Endodermal cell (in vitro differentiated cells): ENCODE measurements at places on chromosomes 2 and 18. TPM values are rescaled to one million over a fixed set of nuclear protein-coding genes. Genes with fewer than 3 reads are reported as not detected.

DNA sequence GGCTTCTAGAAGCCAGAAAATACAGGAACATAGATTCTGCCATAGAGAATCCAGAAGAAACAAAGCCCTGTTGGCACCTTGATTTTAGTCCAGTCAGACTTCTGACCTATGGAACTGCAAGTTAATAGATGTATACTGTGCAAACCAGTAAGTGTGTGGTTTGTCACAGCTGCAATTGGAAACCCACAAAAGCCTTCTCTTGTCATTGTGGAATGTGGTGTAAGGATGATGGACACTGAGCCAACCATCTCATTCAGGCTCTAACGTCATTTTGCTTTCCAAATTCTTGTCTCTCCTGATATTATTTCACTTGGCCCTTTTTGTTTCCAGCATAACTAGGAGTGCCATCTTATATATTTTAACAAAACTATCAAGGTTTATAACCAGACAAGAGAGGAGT, 369.5 kb upstream of the SMIM21 start:
- no peak overlapping the region for H3K27ac ChIP-seq
- no peak for DNase-seq
- no peaks in the 10 kb centered on the region for H3K36me3 ChIP-seq
- H3K27me3 ChIP-seq = no peaks in the 10 kb centered on the region
- H3K4me3 ChIP-seq = no peak overlapping the region

DNA sequence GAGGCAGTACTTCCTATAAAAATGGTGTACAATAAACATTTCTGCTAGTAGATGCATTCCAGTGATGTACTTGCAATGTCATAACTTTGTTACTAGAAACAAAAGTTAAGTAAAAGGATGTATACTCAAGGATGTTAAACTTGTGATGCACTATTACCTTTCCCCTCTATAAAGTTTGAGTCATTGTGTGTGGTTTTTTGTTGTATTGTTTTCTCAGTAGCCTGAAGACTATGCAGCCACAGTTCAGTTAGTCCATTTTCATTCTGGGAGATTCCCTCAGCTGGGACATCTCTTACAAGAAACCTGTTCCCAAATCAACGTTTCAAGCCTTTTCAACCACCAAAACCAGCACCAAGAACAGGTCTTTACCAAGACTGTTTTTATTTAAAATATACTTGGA, 5.6 kb downstream of the ATP5MC3 start:
- no peak overlapping the region for H3K27ac ChIP-seq
- peaks cover 49% of the 10 kb centered on the region for H3K36me3 ChIP-seq
- H3K4me3 ChIP-seq = no peak overlapping the region
- no peaks in the 10 kb centered on the region for H3K27me3 ChIP-seq
- H3K4me1 ChIP-seq = no peaks in the 10 kb centered on the region
- DNase-seq = no peak

DNA sequence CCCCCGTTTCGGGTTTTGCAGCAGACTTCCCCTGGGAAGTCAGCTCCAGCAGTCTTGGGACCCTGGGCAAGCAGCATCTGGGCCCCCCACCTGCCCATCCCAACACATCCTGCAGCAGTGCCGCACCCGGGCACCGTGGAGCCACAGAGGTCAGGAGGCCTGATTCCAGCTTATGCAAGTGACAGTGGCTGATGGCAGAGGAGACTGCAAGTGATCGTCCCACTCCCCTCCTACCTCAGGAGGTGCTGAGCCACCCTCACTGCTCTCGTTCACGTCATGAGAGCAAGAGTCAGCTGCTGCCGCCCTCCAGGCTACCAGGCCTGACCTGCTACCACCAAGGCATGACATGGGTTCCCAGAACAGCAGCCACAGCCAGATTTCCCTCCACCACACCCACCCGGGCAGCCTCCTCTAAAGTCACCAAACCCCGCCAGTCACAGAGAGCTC, 18.2 kb downstream of the COX7A2L start:
- H3K36me3 ChIP-seq = peaks cover 39% of the 10 kb centered on the region

DNA sequence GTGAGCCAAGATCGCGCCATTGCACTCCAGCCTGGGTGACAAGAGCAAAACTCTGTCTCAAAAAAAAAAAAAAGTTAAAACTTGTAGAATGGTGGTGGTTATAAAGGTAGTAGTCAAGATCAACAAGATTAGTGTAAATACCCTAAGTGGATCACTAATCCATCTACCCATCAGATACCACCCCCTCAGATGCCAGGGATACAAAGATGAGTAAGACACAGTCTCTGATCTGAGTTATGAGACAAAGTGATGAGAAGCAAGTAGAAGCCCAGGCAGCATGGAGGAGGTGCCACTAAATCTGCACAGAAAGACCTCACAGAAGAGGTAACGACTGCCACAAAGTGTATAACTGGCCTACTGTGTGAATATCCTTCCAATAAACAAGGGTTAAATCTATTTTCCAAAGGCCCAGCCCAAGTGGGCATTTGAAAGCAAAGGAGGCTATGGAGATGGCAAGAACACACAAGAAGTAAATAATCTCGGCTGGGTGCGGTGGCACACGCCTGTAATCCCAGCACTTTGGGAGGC, 20.2 kb downstream of the NFE2L2 start:
- H3K27ac ChIP-seq = no peak overlapping the region
- peaks cover 8% of the 10 kb centered on the region for H3K4me1 ChIP-seq
- H3K27me3 ChIP-seq = no peaks in the 10 kb centered on the region
- H3K4me3 ChIP-seq = no peak overlapping the region

GRCh38 chr18:39675906-39676305, 2110.3 kb upstream of the CELF4 start:
- no peak overlapping the region for H3K4me3 ChIP-seq
- no peak overlapping the region for H3K27ac ChIP-seq
- no peaks in the 10 kb centered on the region for H3K27me3 ChIP-seq
- no peak for DNase-seq
- H3K4me1 ChIP-seq = peaks cover 3% of the 10 kb centered on the region

DNA sequence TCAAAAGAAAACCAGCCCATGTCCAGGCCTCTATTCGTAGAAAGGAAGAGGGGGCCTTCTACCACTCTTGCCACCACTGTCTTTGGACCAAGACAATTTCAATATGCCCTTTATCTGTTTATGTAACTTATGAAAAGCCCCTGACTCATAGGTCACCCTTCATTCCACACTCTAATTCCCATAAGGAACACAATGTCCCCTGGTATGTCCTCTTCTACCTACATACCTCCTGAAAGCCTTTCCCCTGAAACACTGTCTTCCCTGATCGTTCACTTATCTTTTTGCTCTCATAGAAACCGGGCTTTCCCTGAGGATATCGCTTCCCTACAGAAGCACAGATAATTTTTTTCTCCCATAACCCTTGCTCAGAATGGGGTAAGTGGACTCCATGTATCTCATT, 13.3 kb downstream of the EIF2AK3 start:
- H3K27ac ChIP-seq = no peak overlapping the region
- H3K27me3 ChIP-seq = peaks cover 46% of the 10 kb centered on the region
- H3K4me1 ChIP-seq = no peaks in the 10 kb centered on the region
- H3K4me3 ChIP-seq = no peak overlapping the region
- DNase-seq = no peak

GRCh38 chr2:129765678-129766351, 213.7 kb upstream of the RAB6C start:
- H3K27ac ChIP-seq = no peak overlapping the region
- H3K4me1 ChIP-seq = no peaks in the 10 kb centered on the region
- peaks cover 11% of the 10 kb centered on the region for H3K27me3 ChIP-seq
- no peaks in the 10 kb centered on the region for H3K36me3 ChIP-seq
- DNase-seq = peak; percentile 50

DNA sequence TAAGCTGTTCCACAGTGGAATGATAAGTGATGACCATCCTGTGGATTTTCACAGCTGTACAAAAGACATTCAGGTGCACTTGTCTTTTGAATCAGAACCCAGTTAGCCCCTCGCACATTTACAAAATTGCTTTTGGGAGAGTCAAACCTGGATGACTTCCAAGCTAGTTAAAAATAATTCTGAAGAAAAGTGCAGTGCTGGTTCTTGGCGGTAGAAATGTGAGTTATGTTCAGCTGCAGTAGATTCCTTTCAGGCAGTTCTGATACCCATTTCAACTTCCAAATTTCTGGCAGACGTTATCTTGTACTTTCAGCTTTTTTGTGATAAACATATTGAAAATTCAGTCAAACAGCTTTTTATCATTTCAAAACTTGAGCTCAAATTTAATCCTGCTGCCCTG, 324.7 kb downstream of the NRXN1 start:
- H3K36me3 ChIP-seq = no peaks in the 10 kb centered on the region
- no peak overlapping the region for H3K27ac ChIP-seq
- no peak overlapping the region for H3K4me3 ChIP-seq

DNA sequence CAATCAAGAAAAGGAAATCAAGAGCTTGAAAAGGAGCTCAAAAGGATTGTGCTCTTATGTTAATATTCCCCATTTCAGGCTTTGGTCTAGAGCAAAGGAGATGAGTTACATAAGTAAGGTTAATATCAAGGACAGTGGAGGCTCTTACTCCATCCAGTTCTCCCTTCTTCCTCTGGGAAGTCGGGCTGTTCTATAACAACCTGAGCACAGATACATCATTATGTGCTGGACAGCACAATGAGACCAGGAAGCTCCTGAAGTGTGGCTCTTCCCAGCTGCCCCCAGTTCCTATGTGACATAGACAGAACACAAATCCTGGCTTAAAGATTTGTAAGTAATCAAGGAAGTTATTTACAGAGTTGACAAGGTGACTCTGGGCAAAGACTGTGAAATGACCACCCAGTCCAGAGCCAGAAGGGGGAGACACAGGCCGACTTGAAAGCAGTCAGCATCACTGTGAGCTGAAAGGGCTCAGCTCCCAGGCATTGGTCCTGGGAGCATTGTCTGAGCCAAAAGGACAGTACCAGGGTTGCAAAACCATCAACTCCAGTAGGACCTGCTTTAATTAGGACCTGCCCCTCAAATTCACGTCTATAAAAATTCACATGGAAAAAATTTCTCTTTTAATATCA, 917.6 kb upstream of the ACVR2A start:
- H3K36me3 ChIP-seq = no peaks in the 10 kb centered on the region
- H3K27ac ChIP-seq = no peak overlapping the region
- no peak overlapping the region for H3K4me3 ChIP-seq
- peaks cover 3% of the 10 kb centered on the region for H3K4me1 ChIP-seq
- peak; percentile 90 for DNase-seq

- no peaks in the 10 kb centered on the region for H3K4me1 ChIP-seq
- DNase-seq = no peak
- H3K27ac ChIP-seq = no peak overlapping the region
- H3K4me3 ChIP-seq = no peak overlapping the region
Measured at GRCh38 chr2:177740700-177741099, 331.9 kb downstream of the PDE11A start.

- no peaks in the 10 kb centered on the region for H3K27me3 ChIP-seq
- DNase-seq = no peak
- H3K36me3 ChIP-seq = no peaks in the 10 kb centered on the region
- H3K27ac ChIP-seq = no peak overlapping the region
- peaks cover 6% of the 10 kb centered on the region for H3K4me1 ChIP-seq
Measured at GRCh38 chr2:142323206-142323605, 192.4 kb upstream of the LRP1B start.

DNA sequence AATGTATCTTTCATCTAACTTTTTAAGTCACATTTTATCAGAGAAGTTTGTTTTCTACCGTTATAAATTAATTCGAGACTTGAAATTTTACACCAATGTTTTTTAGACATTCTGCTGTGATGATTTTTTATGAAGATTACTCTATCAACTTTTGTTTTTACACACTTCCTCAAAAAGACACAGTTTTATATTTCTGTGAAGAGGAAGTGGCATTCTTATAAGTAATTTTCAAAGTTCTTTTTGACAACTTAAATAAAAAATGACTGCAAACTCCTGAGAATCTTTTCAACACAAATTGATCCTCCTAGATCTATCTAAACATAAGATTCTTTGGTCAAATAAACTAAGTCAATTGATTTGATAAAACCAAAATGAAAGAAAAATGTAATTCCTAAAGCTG, 13.7 kb downstream of the ANKRD44 start:
- no peak overlapping the region for H3K4me3 ChIP-seq
- H3K4me1 ChIP-seq = no peaks in the 10 kb centered on the region
- no peak for DNase-seq
- no peaks in the 10 kb centered on the region for H3K27me3 ChIP-seq

DNA sequence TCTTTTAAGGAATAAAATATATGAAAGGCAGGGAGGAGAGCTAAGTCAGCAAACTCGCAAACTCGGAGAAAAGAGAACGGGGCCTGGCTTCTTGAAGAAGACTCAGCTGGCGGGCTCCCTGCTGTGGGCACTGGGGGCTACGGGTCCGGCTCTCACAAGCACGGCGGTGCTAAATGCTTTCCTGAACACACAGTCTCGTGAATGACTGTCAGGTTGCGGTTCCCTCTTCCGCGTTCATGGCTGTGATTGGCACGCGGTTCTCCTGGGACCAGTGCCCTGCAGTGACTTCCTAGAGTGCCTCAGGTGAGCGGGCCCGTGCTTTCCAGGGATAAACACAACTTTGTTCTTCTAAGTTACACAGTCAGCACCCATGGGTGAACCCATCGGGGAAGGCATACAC, 208.4 kb downstream of the HDAC4 start:
- no peaks in the 10 kb centered on the region for H3K4me1 ChIP-seq
- H3K27ac ChIP-seq = no peak overlapping the region
- H3K27me3 ChIP-seq = no peaks in the 10 kb centered on the region

Gene GCG
- total RNA-seq = not detected in 2 replicates

Gene ABCG8
- total RNA-seq = not detected in 3 replicates

Gene ARL4C
- total RNA-seq = 5.9 to 21.9 TPM (median 21.7 TPM) in 3 replicates

Gene SCG2
- total RNA-seq = not detected in 2 replicates

Gene INHA
- total RNA-seq = 0.48 and 0.88 TPM in 2 replicates

Gene SIX3
- total RNA-seq = 1.9 to 5.2 TPM (median 1.9 TPM) in 3 replicates

Gene ACVR1C
- 0.68 to 0.95 TPM (median 0.69 TPM) in 3 replicates for total RNA-seq

Gene RANBP2
- total RNA-seq = 92.7 and 101 TPM in 2 replicates
